ENCODE measurements at places on chromosomes 3 and 15.

DNA sequence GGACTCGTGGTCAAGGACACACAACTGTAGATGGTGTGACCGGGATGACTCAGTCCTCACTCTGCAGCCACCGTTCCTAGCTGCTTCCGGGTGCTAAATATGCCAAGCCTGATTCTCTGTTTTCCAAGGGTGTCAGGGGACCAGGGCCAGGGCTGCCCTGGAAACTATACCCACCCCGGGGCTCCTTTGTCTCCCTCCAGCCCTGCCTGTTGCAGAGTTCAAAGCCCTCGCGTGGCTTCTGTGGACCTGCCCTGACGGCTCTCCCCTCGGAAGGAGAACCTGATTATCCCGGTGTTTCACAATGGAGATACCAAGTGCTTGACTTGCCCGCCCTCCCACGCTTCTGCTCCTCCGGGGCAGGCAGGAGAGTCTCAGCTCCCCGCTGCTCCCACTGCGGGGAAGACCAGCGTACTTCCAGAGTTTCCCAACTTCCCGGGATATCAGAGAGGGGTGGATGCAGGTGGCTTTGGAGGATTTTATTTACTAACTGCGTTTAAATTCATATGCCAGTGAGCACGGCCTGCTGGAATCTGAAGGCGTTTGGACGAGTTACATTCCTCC lies 125.0 kb downstream of the ASB7 start:
- no peak for DNase-seq

DNA sequence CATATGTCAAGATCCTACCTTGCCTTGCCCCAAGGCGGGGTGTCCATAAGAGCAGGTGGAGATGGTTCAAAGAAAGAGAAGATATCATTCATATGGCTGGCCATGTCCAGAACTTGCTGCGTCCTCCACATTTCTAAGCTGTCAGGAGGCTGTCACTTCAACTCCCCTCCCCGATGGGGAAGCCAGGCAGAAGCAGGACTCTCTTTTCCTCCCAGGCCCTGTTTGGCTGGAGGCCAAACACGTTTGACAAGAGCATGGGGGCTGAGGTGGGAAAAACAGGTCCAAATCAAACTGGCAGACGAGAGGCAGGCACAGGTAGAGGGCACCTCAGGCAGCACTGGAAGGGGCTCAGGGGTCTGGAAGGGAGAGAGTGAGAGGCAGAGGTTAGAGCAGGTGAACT lies 37.7 kb downstream of the MESD start:
- DNase-seq: no peak

GRCh38 chr3:158710601-158711000 lies 21.7 kb downstream of the RARRES1 start:
- no peak for DNase-seq

- no peak for DNase-seq
These were observed 100.7 kb downstream of the ARPP21 start for GRCh38 chr3:35739964-35740527.

- no peak for DNase-seq
These were observed 40.5 kb downstream of the DPPA2 start for GRCh38 chr3:109275702-109276293.

- no peak for DNase-seq
These were observed 1.3 kb upstream of the ATP2B2 start for GRCh38 chr3:10506696-10507095.
